Activated CD4-positive, alpha-beta T cell treated with anti-CD3 and anti-CD28 coated beads, Interleukin-2, amount 50 U/mL, for 24 hours (primary cell): ENCODE measurements at places on chromosomes 6 and 20.

DNA sequence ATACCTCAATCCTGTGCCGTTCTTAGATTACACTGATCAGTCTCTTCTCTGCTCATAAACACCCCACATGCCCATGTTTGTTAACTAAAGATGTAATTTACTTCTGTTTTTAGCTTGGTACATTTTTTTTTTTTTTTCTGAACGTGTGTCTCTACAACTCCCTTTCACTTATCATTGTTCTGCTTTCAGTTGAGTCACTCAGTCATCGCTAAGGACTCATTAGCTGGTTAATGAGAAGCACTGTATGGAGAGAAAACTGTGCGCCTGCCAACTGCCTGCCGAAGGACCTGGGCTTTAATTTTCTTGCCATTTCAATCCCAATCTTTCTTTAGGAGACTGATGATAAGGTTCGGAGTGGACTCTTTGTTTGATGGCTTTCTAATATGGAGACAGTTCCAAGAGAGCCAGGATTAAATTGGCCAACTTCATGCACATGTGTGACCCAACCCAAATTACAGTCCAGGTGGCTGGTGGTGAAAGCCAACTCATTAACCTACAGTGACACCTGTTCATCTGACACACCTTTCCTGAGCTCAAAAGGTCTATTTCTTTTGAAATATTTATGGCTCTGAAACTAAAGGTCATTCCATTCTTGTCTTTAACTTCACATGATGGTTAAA lies 334.1 kb downstream of the BCKDHB start:
- no peak for DNase-seq

GRCh38 chr20:33124994-33125393 lies 43.0 kb upstream of the BPIFA2 start:
- DNase-seq: no peak

DNA sequence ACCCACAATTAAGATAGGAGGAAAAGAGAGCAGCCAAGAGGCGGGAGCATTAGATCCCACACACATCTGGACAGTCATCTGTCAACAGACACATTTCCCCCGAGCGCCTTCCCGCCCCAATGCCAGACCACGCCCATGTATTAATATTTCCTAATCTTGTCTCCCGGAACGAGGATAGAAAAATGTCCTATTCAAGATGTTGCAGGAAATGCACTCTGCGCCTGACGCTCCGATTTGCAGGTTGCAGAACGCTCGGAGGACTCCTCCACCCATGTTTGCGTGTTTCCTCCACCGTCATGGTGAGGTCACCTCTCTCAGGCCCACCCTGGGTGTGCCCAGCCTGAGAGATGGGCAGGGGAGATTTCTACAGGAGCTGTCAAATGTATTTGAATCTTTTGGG lies 215.2 kb downstream of the TAF4 start:
- no peak for DNase-seq

DNA sequence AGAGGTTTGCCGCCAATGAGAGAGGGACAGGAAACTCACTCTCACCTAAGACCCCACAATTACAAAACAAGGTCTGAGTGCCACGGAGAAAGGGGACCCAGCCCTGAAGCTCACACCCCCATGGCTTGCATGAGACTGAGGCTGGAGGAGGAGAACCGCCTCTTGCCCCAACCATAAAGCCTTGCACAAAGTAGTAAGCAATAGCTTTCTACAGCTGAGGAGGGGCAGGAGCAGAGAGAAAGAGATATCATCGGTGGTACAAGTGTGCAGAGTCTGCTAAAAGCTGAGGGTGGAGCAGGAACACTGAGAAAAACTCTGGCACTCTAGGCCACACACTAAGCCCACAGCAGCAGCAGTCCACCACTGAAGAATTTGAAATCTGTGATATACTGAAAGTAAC lies 37.7 kb downstream of the OSTM1 start:
- DNase-seq: no peak

- DNase-seq: no peak
Observed at GRCh38 chr6:170292407-170293158, 1.7 kb upstream of the DLL1 start.

DNA sequence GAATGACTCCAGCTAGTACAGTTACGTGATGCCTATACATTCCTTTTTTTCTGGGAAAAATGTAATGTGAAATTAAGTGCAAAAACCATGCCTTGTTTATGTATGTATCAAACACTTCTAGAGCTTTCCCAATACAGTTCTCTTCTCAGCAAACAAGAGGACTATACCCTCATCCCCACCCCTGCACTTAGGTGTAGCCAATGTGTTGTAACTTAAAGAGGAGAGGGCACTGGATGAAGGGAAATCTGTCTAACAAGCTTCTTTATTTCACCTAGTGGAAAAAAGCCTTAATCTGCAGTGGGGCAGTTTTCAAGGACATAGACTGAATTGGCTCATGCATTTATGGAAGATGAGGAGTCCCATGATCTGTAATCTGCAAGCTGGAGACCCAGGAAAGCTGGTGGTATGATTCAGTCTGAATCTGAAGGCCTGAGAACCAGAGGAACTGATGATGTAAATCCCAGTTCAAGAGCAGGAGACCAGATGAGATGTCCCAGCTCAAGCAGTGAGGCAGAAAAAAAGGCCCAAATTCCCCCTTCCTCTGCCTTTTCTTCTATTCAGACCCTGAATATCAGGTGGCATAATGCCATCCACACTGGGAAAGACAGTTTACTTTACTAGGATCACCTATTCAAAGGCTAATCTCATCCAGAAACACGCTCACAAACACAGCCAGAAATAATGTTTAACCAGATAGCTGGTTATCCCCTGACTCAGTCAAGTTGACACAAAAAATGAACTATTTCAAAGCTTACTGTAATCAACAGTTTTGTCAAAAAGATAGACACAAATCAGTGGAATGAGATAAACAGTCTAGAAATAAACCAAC lies 25.8 kb upstream of the SLC17A3 start:
- DNase-seq: no peak

GRCh38 chr6:144652292-144652891 lies 367.3 kb downstream of the UTRN start:
- DNase-seq: no peak

GRCh38 chr6:149049230-149049629 lies 268.3 kb upstream of the TAB2 start:
- no peak for DNase-seq

- DNase-seq: no peak
Observed at GRCh38 chr20:62632575-62633090, 9.7 kb upstream of the SLCO4A1 start.

- DNase-seq: no peak
Observed at GRCh38 chr6:139721954-139722353, 347.5 kb upstream of the CITED2 start.

GRCh38 chr6:12033770-12034169 lies 21.7 kb downstream of the HIVEP1 start:
- no peak for DNase-seq

- no peak for DNase-seq
Observed at GRCh38 chr6:35391240-35391968, 49.0 kb downstream of the PPARD start.

DNA sequence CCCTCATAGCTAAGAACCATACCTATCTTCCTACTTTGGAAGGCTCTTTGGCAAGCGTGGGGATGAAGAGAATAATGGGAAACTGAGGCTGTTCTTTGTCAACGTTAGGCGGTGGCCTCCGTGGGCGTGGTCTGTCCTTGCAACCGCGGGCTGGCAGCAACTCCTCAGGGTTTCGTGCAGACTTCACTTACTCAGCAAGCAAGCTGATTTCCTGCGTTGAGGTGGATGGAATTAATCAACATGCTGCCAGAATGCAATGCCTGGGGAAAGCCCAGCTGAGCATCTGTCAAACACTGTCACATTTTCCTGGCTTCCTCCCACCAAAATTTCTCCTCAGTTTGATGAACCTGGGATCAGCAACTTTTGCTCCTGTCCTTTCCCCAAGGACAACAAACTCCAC lies 9.2 kb upstream of the IL17F start:
- peak; percentile 31 for DNase-seq

DNA sequence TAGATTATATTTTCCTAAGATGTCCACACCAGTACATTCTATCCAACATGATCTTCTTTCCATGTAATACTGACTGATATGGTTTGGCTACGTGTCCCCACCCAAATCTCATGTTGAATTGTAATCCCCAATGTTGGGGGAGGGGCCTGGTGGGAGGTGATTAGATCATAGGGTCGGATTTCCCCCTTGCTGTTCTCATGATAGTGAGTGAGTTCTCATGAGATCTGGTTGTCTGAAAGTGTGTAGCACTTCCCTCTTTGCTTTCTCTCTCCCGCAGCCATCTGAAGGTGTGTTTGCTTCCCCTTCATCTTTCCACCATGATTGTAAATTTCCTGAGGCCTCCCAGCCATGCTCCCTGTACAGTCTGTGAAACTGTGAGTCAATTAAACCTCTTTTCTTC lies 12.2 kb upstream of the HBS1L start:
- no peak for DNase-seq

DNA sequence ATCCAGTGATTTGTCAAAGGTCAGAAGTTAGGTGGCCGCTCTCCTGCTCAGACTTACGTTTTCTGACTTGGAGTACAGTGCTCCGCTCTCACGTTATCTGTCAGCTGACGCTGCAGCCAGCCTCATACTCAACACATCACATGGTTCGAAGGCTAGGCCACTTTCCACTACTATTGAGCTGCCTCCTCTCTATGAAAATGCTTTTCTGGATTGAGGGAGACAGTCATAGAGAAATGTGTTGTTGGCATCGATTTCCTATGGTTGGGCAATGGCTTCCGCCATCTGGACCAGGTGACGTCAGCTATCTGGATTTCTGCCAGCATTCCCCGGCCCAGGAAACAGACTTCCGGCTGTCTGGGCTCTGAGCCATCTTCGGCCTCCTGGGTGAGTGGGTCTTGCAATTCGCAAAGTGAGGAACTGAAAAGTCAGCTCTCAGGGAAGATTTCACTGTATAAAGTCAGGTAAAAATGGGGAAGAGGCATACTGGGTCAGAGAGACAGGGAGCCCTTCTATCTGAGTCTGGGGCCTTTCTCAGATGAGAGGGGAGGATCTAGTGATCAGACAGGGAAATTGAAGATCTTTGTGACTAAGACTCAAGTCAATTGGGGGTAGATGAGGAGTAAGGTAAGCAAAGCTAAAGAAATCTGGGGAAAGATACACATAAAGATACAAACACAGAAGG lies 37.5 kb upstream of the IER3 start:
- no peak for DNase-seq

DNA sequence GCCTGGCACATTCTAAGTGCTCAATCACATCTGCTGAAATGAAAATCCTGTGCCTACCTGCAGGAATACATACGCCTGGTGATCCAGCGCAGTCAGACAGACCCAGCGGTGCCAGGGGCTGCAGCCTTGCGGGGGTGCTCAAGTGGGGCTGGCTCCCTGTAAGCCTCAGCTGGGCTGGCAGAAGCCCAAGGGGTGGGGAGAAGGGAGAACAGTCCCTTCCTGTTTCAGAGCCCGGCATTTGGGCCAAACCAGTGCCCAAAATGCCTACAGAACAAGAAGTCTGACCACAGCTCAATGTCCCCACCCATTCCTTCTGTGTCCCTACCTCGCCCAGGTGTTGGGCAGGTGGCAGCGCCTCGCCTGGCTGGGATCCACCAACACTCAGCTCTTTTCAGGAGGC lies 22.6 kb downstream of the KCNK15 start:
- no peak for DNase-seq

DNA sequence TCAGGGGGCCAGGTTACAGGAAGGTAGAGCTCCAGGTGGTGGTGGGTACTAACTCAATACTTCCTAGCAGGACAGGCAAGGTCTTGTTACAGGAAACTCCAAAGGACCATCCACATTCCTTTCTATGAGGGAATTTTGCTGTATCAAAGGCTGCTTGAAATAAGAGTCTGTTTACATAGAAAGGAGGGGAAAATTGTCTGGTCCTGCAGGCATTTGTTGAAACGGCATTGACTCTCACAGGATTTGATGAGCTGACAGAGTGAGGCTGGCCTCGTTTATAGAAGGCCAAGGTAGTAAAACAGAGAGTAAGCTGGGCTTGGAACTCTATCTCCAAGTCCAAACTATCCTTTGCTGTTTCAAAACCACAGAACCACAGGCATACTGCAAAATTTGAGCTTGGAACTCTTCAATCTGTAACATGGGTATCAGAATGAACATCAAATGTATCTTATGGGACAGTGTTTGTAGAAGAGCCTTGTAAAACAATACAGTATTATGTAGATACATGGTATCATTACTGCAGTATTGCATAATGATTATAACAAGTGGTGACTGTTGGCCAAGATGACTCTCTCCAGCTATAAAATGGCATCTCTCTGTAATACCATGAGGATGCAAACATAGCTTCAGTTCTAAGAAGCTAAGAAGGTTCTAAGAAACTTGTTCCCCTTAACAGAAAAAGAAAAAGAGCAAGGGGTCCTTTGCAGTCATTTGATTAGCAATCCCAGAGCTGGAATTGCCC lies 61.5 kb downstream of the TRAM2 start:
- no peak for DNase-seq

DNA sequence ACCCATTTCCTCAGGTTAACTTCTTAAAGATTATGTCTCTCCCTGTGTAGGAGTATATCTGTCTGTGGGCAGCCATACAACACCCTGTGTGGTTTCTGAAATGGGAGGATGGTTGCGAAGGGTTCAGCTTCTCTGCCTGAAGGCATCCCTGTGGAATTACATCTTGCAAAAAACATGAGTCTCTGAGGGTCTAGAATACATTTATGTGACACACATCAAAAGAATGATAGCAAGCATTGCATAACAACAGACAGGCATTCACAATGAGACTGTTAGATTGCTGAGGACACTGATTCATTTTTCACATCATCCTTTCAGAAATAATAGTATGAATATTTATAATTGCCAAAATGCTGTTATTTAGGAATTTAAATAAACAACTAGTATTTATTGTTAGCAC lies 670.9 kb downstream of the HTR1B start:
- DNase-seq: no peak

DNA sequence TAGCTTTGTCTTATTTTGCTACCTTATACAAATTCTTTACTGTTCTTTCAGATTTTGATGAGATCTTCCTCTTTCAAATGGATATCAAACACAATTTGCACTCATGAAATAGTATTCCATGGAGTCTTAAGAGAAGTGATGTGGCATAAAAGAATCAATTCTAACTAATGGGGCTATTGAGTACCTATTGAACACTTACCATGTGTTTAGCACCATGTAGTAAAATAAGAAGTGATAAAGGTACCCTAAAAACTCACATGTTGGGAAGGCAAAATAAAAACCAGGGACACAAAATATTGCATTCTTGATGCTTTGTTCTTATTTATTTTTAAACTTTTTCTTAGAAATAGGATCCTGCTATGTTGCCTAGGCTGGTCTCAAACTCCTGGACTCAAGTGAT lies 56.2 kb downstream of the KIF13A start:
- no peak for DNase-seq

DNA sequence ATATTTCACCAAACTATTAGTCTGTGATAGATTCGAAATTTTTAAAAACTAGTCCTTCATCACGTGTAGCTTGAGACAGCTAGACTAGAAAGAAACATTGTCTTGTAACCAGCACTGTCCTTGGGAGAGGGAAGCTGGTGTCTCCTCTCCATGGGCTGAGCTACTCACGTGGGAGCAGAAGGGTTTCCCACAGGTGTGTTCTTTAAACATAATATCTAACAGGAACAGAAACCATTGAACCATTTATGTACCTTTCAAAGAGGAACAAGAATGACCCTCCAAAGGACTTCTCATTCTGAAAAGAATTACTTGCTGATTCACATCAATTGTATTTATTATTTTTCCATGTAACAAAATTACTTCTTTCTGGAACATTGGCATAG lies 72.4 kb upstream of the SYNJ2 start:
- no peak for DNase-seq
